ENCODE measurements at places on chromosomes 16 and 17.

- DNase-seq, result no peak
These were observed 38.6 kb downstream of the FOXL1 start for GRCh38 chr16:86616906-86617305.

GRCh38 chr17:59561042-59561441 lies 4.4 kb upstream of the DHX40 start:
- DNase-seq, result no peak

- DNase-seq, result no peak
These were observed 5.1 kb upstream of the EVPL start for GRCh38 chr17:76032073-76032779.

- DNase-seq, result no peak
These were observed 130.9 kb downstream of the RAB11FIP4 start for GRCh38 chr17:31522284-31522931.

- no peak for DNase-seq
These were observed at the start of gene HOXB13 for GRCh38 chr17:48728232-48729231. HOXB13 (minus strand) TSS chr17:48728750; CDS start chr17:48728593, 157 bp downstream.

- no peak for DNase-seq
These were observed 3.1 kb upstream of the HOXB2 start for GRCh38 chr17:48547808-48548522.

- DNase-seq, result peak; percentile 85
These were observed 3.5 kb upstream of the TSPOAP1 start for GRCh38 chr17:58331815-58332777.

DNA sequence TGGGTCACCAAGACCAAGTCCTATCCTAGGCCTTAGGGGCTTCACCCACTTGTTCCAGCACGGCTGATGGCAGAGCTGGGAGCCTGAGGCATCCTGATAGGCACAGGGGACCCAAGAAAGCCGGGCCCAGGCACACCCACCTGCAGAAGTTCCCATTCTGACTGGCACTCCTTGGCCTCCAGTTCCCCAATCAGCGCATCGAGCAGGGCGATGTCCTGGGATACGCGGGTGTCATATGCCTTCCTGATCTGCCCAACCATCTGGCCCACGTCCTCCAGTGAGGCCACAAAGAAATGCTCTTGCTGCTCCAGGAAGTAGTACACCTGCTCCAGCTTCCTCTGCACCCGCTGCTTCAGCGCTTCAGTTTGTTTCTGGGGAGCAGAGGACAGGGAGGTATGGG lies 9.6 kb downstream of the MEFV start:
- no peak for DNase-seq

DNA sequence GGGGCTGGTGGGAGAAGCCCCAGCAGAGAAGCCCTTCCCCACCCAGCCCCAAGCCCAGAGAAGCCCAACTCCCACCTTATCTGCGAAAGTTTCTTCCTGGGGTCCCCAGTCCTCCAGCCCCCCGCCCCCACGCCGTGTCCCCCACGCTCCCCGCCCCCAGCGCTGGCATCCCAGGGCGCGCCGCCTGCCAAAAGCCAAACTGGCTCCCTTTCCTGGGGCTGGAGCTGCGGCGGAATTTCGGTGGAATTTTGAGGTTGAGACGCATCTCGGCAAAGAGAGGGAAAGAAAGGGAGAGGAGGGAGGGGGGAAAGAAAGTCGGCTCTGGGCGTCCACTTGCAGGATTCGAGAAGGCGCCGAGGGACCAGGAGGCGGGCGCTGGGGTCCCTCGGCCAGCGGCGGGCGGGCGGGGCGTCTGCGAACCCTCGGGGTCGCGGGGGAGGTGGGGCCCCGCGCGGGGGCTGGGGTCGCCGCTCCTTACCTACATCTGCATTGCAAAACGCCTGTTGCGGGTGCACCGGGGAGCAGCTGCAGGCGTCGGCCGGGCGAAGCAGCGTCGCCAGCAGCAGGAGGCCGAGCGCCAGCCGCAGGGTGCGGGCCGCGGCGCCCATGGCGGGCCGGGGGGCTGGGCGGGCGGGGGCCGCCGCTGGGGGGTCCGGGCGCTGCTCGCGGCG lies 571 bp downstream of the TIMP2 start:
- no peak for DNase-seq

DNA sequence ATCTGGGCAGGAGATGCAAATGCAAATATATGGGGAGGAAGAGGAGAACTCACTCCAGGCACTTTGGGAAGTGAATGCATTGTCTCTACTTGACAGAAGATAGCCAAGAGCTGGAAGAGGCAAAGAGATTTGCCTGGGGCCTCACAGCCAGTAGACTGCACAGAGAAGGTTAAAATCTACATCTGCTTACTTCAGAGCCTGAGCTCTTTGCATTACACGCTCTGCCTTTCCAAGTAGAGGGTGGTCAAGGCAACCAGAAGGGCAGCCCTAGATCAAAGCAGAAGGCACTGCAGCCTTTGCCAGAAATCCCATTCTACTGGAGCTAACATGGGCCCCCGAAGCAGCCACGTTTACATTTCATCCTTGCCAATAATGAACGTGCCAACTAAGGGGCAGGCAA lies 407.2 kb upstream of the CCL2 start:
- no peak for DNase-seq

DNA sequence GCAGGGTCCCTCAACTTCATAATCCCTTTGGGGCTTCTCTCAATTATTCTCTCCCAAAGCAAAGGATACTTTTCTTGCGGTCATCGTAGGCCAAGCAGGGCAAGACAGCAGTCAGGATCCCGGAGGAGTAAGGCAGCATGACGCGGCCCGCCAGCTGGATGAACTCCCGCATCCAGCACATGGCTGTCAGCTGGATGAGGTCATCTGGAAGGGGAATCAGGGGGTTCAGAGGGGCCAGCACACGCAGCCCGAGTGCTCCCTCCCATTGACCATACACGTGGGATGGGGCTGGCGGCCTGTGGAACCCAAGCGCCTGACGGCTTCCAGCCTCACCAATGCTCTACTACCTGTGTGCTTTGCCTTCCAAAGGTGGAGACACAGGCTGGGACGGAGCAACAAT lies 19.2 kb downstream of the VAC14 start:
- DNase-seq, result no peak

DNA sequence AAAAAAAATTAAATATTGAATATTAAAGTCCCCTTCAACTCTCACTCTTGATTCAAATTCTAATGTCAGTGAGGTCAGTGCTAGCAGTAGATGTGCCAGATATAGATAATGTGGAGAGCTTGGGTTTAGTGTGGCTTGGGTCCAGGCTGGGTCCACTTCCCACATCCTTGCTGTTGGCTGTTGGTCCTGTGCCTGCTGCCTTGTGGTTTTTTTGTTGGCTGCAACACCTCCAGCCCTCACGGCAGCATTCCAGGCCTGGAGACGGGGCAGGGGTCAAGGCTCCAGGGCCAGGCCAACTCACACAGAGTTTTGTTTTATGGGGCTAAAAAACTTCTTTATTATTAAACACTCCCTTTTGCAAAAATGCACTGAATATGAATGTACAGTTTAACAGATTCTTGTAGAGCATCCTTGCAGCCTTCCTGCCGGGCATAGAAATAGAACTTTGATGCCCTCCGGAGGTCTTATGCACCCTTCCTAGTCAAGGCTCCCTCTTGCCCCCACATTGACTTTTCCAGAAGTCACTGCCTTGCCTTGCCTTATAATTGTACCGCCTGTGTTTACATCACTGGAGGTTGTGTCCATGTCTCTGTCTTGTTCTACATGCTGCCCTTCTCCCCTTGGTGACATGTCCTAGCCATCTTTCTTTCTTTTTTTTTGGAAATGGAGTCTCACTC lies 25.5 kb upstream of the MYO15B start:
- no peak for DNase-seq

- no peak for DNase-seq
These were observed 20.8 kb upstream of the NOL11 start for GRCh38 chr17:67696853-67697498.

DNA sequence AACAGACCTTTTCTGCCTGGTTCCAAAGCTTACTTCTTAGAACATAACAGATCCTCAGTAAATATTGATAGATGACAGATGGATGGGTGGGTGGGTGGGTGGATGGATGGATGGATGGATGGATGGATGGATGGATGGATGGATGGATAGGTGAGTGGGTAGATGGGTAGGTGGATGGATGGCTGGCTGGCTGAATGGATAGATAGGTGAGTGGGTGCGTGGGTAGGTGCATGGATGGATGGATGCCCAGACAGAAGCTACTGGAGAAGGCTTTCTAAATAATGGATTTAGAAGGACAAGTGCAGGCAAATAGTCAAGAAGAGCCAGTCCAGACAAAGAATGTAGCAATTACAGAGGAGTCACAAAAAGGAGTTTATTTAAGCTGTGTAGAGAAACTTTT lies 19.6 kb downstream of the SCNN1G start:
- DNase-seq, result no peak

- DNase-seq, result no peak
These were observed 15.4 kb upstream of the TMEM92 start for GRCh38 chr17:50258647-50259476.

- DNase-seq, result peak; percentile 66
These were observed 51.6 kb downstream of the NT5M start for GRCh38 chr17:17354560-17355349.

GRCh38 chr17:2453325-2453724 lies 52.5 kb upstream of the MNT start:
- DNase-seq, result no peak

DNA sequence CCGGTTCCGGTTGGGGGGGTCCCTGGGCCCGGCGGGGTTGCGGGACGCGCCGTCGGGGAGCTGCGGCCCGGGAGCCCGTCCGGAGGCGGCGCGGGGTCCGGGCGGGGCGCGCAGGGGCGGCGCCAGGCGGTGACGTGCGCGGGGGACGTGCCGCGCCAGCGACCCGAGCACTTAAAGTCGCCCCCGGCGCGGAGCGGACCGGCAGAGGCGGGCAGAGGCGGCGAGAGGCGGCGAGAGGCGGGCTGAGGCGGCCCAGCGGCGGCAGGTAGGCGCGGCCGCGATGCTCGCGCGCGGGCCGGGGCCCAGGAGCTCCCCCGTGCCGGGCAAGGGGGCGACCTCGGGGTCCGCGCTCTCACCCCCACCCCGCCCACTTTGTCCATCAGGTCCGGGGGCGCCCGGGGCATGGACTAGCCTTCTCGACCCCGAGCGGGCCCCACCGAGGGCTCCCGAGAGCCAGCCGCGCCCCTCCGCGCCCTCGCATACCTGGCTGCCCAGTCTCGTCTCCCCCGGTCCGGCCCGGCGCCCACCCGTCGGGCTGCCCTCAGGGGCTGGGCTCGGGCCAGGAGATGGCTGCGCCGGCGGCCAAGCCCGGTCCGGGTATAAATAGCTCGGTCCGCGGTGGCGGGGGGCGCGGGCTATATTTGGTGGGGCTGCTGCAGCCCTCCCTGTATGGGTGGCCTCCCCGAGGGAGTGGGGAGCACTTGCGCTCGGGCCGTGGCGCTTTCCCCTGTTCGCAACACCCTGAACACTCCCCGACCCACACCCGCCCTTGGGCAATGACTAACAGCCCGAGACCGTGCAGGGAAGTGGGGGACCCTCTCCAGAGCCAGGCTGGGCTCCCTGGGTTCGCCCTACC lies at the start of gene SLC16A3:
Gene SLC16A3 (plus strand): TSS at position 201 of the 856 bp plus-strand sequence. CDS start 6,967 bp downstream, outside the sequence.
- DNase-seq, result no peak

- DNase-seq, result no peak
These were observed 2.8 kb upstream of the MYO15B start for GRCh38 chr17:75584849-75585175.

DNA sequence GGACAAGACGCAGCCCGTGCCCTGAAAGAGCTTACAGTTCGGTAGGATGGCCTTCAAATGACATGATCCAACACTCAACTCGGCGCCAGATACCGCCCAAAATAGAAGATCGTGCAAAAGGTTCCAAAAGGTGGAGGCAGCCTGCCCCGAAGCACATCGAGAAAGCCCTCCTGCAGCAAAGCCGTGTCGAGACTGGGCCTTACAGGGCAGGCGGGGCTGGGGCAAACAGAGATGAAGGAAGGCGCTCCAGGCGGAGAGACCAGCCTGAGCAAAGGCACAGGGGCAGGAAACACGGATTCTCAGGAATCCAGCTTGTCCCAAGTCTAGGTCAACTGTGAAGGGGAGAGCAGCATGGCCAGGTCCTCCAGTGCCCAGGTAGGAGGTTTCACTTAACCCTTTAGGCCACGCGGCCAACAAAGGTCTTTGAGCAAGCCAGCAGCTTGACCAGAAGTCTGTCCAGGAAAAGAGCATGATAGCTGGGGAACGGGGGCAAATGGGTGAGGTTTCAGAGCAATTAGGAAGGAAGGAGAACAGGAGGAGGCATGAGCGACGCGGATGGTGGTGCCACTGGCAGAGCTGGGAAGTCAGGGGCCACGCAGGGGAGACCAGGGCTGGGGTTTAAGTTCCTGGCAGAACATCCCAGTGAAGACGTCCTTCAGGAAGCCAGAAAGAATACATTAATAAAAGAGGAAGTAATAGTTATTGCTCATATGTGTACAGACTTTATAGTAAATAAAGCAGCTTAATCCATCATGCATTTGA lies 21.2 kb upstream of the EIF1 start:
- no peak for DNase-seq

GRCh38 chr17:1212946-1213345 lies 33.2 kb upstream of the ABR start:
- DNase-seq, result no peak

GRCh38 chr17:29905086-29905878 lies 24.7 kb downstream of the SSH2 start:
- DNase-seq, result no peak

- no peak for DNase-seq
These were observed 32.9 kb downstream of the CPSF4L start for GRCh38 chr17:73228748-73229236.

GRCh38 chr17:70365091-70365583 lies 195.8 kb downstream of the KCNJ2 start:
- no peak for DNase-seq

DNA sequence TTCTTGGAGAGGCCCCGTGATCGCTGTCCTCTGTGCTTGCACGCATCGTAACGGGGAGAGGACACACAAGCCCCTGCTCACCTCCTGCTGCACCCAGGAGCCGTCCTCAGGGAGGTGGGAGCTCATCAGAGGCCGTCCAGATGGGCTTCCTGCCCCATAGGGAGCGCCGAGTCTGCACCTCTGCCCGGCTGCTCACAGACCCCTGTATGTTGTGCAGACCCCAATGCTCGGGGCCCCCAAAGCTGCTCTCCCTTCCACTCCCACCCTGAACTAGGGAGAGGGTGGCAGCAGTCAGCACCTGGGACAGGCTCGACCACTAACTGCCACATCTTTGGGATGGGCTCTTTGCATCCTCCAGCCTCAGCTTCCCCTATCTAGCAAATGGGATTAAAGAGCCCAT lies 4.4 kb upstream of the ZNF469 start:
- DNase-seq, result no peak

DNA sequence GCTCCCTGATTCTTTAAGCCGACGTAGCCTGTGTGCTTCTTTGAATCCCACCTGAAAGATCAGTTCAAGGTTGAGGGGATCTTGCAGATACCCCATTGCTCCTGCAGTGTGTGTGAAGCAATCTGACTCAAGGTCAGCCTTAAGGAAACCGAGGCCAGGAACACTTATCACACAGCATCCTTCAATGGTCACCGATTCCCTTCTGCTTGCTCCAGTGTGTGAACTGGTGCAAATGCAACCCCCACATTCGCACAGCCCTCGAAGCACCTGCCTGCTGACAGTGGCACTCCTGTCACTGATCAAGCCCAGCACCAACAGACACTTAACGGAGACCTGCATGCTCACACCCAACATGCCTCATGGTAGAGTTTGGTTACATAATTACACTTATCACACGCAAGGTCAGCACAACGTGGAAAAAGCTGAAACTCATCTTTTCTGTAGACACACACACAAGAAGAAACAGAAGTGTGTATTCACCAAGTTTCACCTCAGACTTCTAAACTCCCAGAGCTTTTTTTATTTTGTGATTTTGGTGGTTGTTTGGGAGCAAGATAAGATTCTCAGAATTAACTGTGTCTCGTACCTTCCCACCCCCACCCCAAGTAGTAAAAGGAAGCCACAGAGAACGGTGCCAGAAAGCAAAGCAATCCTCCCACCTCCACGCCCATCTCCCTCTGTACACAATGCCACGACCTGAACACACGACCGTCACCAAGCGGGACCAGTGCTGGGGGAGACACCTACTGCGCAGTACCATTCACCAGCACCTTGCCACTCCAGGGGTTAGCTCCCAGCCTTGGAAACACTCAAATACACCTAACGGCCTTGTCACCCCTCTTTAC lies 37.2 kb downstream of the LITAFD start:
- DNase-seq, result no peak

Measured in activated gamma-delta T cell treated with anti-CD3 and anti-CD28 coated beads, Interleukin-2, amount 50 U/mL, for 16 hours (primary cell).